Spleen (tissue), 13 donors: ENCODE measurements at places on chromosomes 4 and X.

DNA sequence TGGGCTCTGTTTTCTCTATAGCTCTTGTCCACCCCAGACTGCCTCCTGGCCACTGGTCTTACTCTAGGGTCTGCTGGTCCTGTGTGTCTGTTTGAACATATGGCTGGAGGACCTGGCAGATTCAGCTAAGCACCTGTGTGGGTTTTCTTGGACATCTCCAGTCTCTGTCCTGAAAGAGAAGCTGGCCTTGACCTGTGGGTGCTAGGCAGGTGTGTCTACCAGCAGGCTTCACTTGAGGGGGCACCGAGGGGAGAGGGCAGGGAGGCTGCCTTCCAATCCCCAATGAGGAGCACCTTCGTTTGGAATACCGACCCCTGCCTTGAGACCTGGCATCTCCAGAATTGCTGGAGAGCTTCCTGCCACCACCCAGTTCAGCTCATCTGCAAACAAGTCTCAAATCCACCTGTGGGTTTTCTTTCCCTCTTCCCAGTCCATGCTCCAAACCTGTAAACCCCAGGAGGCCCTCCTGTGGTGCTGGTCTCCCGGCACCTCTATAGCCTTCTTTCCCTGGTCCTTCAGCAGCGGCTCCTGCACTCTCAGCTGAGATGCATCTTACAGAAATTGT is 45.2 kb downstream of the HTRA3 start:
- peak; percentile 38 for DNase-seq

DNA sequence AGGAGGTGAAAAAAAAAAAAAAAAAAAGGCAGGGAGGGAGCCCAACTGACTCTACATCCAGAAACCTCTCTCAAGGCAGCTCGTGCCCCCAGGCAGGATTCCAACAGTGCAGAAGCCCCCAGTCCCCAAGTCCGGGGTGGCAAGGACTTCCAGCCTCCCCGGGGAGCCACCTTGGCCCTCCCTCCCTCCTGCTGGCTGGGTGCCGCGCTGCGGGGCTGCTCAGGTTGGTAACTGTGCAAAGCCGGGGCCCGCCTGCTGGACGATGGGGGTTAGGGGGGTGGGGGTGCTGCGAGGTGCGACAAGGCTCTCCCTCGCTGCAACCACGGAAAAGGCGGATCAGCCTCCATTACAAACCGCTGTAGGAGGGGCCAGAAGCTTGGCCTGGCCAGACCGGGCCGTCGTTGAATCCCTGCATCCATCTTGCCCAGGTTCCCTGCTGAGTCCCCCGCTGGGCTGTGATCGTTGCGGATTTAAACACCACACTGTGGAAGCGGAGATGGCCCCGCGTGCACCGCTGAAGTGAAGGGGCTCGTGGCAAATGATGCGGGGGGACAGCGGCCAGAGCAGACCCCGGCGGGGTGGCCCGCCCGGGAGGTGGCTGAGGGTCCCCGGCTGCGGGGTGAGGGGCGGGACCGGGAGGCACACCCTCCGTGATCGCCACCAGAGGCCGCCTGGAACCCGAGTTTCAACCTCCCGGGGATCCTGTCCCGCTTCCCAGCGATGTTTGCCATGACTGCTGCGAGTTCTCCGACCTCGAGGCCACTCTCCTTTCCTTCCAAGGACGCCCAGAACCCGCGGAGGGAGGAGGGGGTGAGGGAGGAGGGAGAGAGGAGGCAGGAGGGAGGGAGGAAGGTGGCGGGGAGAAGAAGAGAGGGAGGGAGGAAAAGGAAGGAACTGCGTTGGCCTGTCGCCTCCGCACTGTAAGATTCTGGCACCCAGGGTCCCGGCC is 58.0 kb upstream of the DDX3X start:
- DNase-seq = peak; percentile 87

DNA sequence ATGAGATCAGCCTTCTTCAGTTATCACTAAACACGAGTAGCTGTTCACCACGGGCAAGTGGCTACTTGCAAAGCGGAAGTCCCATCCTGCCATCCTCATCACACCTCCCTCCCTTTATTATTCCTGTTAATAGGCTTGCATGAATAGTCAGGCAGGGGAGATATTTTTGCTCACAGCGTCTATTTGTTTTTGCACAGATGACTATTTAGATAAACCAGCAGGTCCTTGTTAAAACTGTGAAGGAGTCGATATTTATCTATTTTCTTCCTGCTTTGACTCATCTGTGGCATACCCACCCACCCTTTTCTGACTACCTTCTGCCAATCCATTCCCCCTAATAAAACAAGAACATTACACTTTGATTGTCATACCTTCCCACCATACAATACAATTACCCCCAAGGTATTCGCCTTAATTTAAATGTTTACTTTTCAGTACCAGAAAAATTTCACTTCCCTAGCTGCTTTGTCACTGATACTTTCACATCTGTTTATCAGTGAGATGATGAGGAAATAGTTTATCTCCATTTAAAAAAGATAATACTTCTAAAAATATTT is 96.6 kb upstream of the BANK1 start:
- no peak for DNase-seq

DNA sequence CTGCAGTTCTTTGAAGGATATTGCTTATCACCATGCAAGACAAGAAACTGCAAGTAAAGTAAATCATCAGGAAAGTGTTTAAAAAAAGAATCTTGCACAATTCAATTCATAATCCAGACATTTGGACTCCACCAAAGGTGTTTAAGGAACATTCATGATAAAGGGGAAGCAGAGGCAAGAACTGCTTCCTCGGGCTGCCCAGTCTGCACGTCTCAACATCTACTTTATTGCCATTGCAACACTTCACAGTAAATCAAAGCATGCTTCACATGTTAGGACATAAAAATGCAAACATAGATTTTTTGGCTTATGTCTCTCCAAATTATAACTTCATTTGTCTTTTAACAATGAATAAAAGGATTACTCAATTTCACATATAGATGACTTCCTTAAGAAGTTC is 42.5 kb downstream of the MID1 start:
- no peak for DNase-seq

GRCh38 chr4:85548841-85549240 is 73.9 kb downstream of the ARHGAP24 start:
- DNase-seq = no peak

DNA sequence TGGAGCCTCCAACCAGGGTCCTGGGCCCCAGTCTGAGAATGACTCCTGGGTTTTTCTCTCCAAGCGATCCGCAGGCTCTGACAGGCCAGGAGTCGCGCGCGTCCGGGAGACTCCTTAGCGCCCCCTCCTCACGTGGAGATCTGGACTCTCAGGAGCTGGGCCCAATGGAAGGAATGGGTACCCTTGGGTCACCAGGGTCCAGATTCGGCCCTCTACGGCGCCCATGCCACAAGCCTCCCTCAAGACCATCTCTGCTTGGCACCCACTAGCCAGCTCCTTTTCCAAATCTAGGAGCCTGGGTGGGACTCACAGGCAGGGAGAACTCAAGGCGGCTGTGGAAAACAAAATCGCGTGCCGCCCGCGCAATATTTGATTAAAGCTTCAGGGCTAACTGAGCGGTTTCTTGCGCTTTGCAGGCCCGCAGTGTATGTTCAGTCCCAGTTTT is 7.1 kb downstream of the HAND2 start:
- no peak for DNase-seq

GRCh38 chr4:90419124-90419711 is 292.0 kb downstream of the CCSER1 start:
- DNase-seq = no peak

DNA sequence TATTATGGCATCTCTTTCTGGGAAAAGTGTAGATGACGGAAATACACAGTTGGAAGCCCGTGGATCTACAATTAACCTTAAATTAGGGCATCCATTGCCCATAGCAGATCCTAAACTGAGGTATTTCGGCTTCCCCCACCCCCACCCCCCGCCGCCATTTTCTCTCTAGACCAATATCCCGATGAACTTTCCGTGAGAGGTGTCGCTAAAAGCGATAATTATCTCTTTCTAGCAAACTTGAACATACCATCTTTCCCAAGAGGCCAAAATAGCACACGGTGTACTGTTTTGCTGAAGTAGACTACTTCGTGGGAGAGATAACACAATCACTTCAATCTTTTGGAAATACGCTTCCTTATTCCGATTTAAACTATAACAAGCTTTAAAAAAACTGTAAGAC is 554 bp downstream of the KLHL15 start:
- no peak for DNase-seq

DNA sequence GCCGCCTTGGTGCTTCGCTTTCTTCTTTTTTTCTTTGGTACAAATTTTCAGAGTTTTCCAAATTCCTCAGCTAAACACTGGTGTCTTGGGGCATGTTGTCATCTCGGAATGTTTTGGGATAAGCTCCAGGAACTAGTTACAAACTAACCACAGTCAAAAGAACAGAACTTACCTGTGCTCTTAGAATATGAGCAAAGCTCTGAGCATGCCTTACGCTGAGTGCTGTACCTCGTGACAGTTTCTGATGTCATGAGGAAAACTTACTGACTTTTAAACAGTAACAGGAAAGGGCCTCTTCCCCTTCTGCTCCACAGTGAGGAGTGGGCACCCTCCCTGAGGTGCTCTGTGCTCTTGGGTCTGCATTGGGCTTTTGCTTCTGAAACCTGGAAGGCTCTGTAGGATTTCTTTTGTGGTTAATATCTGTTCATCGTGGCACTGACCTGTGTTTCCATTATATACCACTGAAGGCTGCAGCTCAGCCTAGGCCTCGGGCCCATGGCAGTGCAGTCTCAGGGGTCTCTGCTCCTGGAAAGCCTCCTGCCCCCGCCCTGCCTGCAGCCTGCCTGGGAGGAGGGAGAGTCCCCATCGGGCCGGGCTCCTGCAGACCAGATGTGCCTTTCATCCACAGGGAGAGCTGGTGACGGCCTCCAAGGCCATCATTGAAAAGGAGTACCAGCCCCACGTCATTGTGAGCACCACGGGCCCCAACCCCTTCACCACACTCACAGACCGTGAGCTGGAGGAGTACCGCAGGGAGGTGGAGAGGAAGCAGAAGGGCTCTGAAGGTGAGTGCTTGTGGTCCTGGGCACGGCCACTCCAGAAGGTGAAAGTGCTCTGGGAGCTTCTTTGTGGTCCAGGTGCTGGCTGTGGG is 48.7 kb downstream of the NOP14 start:
- no peak for DNase-seq

DNA sequence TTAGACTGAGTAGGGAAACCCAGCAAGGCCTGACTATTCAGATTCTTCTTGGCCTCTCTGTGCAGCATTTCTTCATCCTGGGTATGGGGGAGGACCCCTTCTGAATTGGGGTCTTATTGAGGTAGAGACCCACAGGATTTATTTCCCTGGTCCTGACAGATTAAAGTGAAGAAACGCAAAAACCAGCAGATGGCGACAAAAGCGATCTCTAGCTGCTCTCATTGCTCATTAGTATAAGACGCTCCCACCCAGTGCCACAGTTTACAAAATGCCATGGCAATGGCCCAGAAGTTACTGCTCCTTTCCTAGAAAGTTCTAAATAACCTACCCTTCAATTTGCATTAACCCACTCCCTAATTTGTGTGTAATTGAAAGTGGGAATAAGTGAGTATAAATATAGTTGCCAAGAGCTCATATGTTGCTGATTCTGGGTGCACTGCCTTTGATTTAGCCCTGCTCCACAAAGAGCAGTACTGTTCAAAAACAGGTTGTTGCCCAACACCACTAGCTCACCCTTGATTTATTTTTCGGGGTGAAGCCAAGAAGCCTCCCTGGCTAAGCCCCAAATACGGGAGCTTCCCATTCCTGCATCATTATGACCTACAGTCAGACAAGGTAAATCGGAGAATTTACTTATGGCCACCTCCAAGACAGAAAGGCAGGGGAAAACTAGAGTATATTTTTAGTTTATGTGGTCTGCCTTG is 3.7 kb upstream of the BEX4 start:
- DNase-seq = no peak

DNA sequence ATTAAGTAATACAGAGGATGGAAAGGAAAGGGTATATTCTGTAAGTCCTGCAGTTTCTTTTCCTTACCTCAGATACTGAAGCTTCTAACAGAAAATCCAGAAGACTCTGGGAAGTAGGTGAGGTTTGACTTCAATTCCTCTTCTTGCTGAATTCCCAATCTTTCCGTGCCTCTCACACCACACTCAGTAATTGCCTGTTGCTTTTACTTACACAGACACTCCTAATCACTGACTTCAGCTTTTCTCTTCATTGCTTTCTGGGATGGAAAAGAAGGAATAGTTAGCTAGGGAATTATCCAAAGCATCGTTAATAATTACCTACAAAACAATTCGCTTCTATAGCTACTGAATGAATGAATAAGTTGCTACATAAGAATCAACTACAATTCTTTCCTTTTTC is 163.6 kb downstream of the FBXO8 start:
- no peak for DNase-seq

DNA sequence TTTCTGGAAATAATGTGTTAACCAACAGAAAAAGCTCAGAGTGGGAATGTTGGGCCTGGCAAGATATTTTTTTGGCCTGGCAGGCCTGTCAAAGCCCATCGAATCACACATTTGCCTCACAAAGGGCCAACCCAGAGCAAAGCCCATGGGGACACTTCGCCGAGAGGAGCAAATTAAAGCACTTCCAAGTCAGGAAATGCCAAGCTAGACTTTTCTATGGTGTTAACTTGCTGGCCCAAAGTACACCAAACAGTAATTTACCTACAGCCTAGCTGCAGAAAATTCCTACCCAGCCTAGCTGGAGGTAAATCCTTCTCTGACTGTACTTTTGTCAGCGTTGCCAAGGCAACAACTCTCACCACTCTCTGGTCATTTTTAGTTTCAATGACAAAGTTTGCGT is 288.6 kb upstream of the LDB2 start:
- DNase-seq = no peak

DNA sequence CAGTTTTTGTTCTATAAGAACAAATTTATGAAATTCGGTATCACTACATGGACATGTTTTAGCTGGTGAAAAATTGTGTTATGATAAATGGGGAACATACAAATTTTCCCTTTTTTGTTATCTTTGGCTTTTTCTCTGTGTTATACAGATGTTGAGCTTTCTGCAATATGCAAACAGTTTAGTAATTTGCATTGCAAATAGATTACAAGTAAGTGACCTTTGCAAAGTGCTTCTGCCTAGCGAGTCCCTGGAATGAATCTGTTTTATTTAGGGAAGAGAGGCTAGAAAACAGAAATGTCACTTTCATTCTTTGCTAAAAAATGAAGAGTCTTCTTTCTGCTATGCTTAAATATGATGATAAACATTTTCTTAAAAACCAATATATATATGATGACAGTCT is 461.0 kb downstream of the RPA4 start:
- DNase-seq = no peak

GRCh38 chr4:164136180-164136616 is 617.7 kb upstream of the SMIM31 start:
- no peak for DNase-seq

- DNase-seq = no peak
Observed at GRCh38 chr4:142265946-142266345, 580.2 kb downstream of the INPP4B start.

GRCh38 chr4:65825116-65825753 is 154.9 kb upstream of the EPHA5 start:
- no peak for DNase-seq

DNA sequence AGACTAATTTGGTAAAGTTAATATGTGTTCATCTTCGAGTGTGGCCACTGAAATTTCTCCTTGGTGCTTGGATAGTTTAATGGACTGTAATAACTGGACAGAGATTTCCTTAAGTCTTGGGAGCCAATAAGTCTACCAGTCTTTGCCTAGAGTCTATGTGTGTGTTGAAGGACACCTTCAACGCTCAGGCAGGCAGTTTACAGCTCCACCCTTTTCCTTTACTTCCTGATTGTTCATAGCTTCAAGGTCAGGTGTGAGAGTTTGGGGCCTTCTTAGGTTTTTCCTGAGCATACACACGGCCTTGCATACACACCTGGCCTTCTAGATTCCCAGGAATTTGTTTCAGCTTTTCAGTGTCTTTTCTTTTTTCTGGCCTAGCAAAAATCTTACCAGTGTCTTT is 355.3 kb upstream of the AMOT start:
- DNase-seq = no peak

- peak; percentile 39 for DNase-seq
Observed at GRCh38 chr4:3677748-3678070, 88.5 kb upstream of the ADRA2C start.
